ENCODE measurements at places on chromosomes 5 and 9. TPM values are rescaled to one million over a fixed set of nuclear protein-coding genes. Genes with fewer than 3 reads are reported as not detected.

TXNDC8 gene
- polyA plus RNA-seq: not detected

BARX1 gene
- polyA plus RNA-seq: not detected

GTF2H2 gene
- 14.0 TPM for polyA plus RNA-seq

DAB2IP gene
- 28.6 TPM for polyA plus RNA-seq

SPAAR gene
- polyA plus RNA-seq: not detected

CNTFR gene
- 1.5 TPM for polyA plus RNA-seq

DMGDH gene
- polyA plus RNA-seq: 0.13 TPM

CER1 gene
- not detected for polyA plus RNA-seq

ZBED3 gene
- 0.50 TPM for polyA plus RNA-seq

ADAMTS13 gene
- polyA plus RNA-seq: 1.2 TPM

RAI14 gene
- 31.4 TPM for polyA plus RNA-seq

WNT8A gene
- polyA plus RNA-seq: not detected

HTR1A gene
- polyA plus RNA-seq: not detected

OTP gene
- not detected for polyA plus RNA-seq

PCDHGA10 gene
- polyA plus RNA-seq: 1.8 TPM

MYMK gene
- not detected for polyA plus RNA-seq

TEK gene
- polyA plus RNA-seq: 0.01 TPM

PPP3R2 gene
- not detected for polyA plus RNA-seq

RNF208 gene
- polyA plus RNA-seq: not detected

SLC6A3 gene
- polyA plus RNA-seq: not detected

PDZD2 gene
- polyA plus RNA-seq: 3.1 TPM

SLC6A19 gene
- polyA plus RNA-seq: not detected

FAM169A gene
- polyA plus RNA-seq: 8.9 TPM

GARIN3 gene
- polyA plus RNA-seq: not detected

SEMA6A gene
- polyA plus RNA-seq: 0.84 TPM

TYRP1 gene
- 0.50 TPM for polyA plus RNA-seq

MEIKIN gene
- polyA plus RNA-seq: not detected

FSTL4 gene
- 4.2 TPM for polyA plus RNA-seq

ZNF462 gene
- polyA plus RNA-seq: 6.9 TPM

GABRA6 gene
- polyA plus RNA-seq: not detected

PLCXD3 gene
- polyA plus RNA-seq: not detected

RACK1 gene
- polyA plus RNA-seq: 3,291 TPM

Measured in keratinocyte (primary cell).